ENCODE measurements at places on chromosomes 4 and X.
A peak's percentile ranks its signal among the peaks of the same experiment; 100 is the strongest.

DNA sequence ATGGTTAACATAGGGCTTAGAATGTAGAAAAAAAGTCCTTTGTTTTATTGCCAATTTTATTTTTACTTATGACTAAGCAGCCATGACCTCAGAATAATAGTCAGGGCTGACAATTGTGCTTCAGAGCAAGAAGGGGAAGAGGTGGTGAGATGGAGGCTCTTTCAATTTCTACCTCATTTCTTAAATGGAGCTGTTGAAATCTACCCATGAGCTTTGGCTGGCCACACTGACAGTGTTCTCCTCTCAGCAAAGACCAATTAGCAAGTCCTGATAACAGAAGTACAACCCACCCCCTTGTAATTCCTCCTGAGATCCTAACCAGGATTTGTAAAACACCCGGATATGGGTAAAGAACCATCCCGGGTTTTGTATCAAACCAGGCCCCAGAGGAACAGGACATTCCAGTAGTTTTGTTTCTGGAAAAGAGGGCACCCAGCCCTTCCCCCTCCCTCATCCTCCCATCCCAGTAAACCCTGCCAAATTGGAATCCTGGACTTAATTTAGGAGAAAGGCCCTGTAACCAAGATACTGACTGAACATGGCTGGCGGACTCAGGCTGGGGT is at the start of gene HEPH:
Gene HEPH, plus strand, starts transcription at position 399 of the 563 bp plus-strand sequence. CDS start 6,324 bp downstream, outside the sequence.
- no peak within 1 kb of the TSS for H3K4me3 ChIP-seq
- H3K27me3 ChIP-seq = no peaks in the 10 kb centered on the region
- H3K4me1 ChIP-seq = no peaks in the 10 kb centered on the region

DNA sequence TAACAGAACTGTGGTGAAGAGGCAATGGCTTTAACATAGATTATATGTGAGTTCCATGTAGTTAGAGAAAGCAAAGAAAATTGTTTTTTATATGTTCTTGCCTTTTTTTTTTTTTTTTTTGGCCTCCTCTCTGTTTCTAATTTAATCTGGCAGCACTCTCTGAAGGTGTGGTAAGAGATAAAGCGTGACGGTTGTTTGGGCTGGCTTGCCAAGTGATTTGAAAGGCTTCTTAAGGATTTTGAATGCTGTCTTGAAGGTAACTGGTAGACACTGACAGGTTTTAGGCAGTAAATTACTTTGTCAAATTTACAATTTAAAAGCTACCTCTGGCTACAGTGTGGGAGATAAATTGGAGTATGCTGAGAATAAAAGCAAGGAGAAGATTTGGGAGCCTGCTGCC is 269.3 kb upstream of the HS3ST1 start:
- no peaks in the 10 kb centered on the region for H3K36me3 ChIP-seq
- DNase-seq = no peak

DNA sequence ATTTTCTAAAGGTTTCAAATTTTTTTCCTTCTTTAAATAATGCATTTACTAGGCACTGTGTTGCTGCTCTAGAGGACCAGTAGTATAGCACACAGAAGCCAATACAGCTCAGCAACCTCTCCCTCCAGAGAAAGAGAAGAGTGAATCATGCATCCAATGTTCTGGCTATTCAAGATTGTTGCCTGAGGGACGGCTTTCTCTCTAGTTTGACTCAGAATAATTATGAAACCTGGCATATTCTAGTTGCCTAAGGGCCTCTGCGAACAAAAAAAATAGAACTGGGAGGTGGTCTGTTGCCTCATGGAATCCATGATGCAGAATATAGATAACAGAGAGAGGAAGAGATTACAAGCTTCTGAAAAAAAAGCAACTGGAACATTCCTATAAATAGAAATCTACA is 1233.3 kb upstream of the PABPC4L start:
- no peaks in the 10 kb centered on the region for H3K27me3 ChIP-seq
- H3K36me3 ChIP-seq = no peaks in the 10 kb centered on the region

DNA sequence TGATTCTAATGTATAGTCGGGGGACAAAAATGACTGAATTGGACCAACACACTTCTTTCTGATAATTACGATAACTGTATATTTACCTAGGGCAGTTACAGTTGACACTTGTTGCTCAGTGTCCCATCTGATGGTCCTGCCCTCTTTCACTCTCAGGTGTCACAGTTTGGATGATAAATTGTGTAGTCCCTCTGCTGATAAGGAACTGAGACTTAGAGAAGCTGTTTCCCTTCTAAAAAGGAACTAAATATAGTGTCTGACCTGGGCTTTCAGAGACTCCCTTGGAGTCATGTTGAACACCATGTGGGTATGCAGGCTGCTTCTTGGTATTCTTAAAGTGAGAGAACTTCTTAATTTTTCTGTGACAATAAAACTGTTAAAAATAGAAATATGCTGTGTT is 23.7 kb upstream of the PNPLA4 start:
- no peaks in the 10 kb centered on the region for H3K36me3 ChIP-seq
- H3K4me1 ChIP-seq = no peaks in the 10 kb centered on the region
- H3K27me3 ChIP-seq = no peaks in the 10 kb centered on the region

GRCh38 chrX:17605676-17606075 is 131.6 kb upstream of the SCML1 start:
- H3K27ac ChIP-seq = no peak overlapping the region
- no peaks in the 10 kb centered on the region for H3K4me1 ChIP-seq
- peaks cover 10% of the 10 kb centered on the region for H3K27me3 ChIP-seq
- DNase-seq = no peak

DNA sequence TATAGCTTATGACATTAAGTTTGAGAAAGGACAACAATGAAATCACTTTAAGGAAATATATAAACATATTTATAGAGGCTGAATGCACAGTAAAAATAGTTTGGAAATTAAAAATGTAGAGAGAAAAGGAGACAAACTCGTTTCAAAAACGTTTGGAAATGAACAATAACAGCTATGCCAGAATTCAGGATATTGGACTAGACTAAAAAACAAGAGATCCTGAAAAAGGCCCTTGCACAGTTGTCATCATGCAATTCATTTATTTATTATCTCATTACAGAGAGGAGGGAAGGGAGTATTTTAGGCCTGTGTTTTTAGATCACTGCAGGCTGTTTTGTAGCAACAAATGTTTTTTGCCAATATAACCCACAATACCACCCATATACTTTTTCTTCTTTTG is 527.2 kb downstream of the ADGRL3 start:
- H3K4me1 ChIP-seq = no peaks in the 10 kb centered on the region
- no peak overlapping the region for H3K4me3 ChIP-seq

DNA sequence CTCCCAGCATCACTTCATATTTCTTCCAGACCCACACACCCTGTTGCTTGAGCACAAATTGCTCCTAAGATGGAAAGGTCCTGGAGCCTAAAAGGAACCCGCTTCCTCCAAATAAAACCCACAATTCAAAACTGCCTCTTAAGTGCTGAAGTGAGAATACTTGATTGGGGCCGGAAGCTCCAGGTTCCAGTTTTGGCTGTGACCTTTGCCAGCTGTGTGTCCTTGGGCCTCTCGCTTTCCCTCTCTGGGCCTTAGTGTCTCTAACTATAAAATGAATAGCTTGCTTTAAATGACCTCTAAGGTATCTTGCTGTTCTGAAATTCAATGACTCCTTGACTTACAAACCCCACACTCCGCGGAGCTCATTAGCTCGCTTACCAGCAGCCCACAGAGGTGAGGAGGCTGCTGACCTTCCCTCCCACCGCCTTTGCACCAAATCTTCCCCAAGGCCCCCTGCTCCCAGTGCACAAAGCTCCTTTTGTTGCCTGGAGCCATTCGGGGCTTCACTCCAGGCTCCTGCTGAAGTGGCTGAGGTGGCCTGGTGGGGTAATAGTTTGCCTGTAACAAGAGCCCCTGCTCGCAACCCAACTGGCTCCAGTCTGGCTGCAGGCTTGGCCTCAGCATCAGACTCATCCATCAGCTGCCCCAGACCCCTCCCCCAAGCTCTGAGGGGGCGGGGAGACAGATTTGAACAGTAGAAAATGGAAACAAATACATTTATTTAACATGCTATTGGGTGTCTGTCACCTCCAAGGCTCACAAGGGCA is 21.8 kb downstream of the STARD8 start:
- no peaks in the 10 kb centered on the region for H3K36me3 ChIP-seq
- no peak overlapping the region for H3K27ac ChIP-seq
- peaks cover 1% of the 10 kb centered on the region for H3K27me3 ChIP-seq
- H3K4me3 ChIP-seq = no peak overlapping the region

GRCh38 chr4:76607266-76607799 is 172.3 kb downstream of the SHROOM3 start:
- H3K4me3 ChIP-seq = no peak overlapping the region
- no peak overlapping the region for H3K27ac ChIP-seq
- peaks cover 18% of the 10 kb centered on the region for H3K27me3 ChIP-seq

- H3K27ac ChIP-seq = peak overlapping the region; percentile 11
- H3K4me3 ChIP-seq = no peak overlapping the region
- DNase-seq = no peak
- no peaks in the 10 kb centered on the region for H3K27me3 ChIP-seq
Measured at GRCh38 chr4:67608027-67608426, 49.5 kb downstream of the STAP1 start.

- peak overlapping the region; percentile 79 for H3K27ac ChIP-seq
- H3K4me1 ChIP-seq = peaks cover 34% of the 10 kb centered on the region
- H3K4me3 ChIP-seq = peak overlapping the region; percentile 91
- peak; percentile 70 for DNase-seq
- H3K36me3 ChIP-seq = no peaks in the 10 kb centered on the region
Measured at GRCh38 chr4:140150886-140151698, 2.9 kb downstream of the MAML3 start.

DNA sequence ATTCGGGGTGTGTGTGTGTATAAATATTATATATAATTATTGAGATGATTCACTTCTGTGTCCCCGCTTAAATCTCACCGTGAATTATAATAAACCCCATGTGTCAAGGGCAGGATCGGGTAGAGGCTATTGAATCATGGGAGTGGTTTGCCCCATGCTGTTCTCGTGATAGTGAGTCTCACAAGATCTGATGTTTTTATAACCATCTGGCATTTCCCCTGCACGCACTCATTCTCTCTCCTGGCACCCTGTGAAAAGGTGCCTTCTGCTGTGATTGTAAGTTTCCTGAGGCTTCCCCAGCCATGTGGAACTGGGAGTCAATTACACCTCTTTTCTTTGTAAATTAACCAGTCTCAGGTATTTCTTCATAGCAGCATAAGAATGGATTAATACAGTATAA is 851.4 kb upstream of the AGA start:
- no peak overlapping the region for H3K27ac ChIP-seq
- H3K4me3 ChIP-seq = no peak overlapping the region
- DNase-seq = no peak
- no peaks in the 10 kb centered on the region for H3K36me3 ChIP-seq
- H3K4me1 ChIP-seq = no peaks in the 10 kb centered on the region
- no peaks in the 10 kb centered on the region for H3K27me3 ChIP-seq

GRCh38 chr4:150577796-150578195 is 4.2 kb upstream of the MAB21L2 start:
- H3K4me3 ChIP-seq = no peak overlapping the region
- H3K36me3 ChIP-seq = peaks cover 25% of the 10 kb centered on the region
- no peak overlapping the region for H3K27ac ChIP-seq
- no peak for DNase-seq
- no peaks in the 10 kb centered on the region for H3K27me3 ChIP-seq

DNA sequence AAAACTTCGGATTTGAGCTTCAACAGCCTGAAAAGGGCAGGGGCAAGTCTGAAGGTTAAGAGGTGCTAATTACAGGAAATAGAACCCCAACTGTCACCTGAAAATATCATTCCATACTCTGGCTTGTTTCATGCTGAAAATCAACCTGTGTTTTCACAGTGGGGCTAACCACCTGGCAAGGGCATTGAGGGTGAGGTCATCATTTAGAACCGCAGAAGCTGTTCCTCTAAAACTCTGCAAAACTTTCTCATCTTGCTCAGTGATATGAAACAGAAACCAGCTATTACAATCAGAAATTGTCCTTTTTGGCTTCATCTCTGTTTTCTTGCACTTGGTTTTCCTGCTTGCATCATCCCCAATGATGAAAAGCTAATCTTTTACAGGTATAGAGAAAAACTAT is 247.6 kb downstream of the DCLK2 start:
- DNase-seq = no peak
- H3K27ac ChIP-seq = no peak overlapping the region
- H3K4me1 ChIP-seq = peaks cover 2% of the 10 kb centered on the region
- no peak overlapping the region for H3K4me3 ChIP-seq
- peaks cover 10% of the 10 kb centered on the region for H3K36me3 ChIP-seq

DNA sequence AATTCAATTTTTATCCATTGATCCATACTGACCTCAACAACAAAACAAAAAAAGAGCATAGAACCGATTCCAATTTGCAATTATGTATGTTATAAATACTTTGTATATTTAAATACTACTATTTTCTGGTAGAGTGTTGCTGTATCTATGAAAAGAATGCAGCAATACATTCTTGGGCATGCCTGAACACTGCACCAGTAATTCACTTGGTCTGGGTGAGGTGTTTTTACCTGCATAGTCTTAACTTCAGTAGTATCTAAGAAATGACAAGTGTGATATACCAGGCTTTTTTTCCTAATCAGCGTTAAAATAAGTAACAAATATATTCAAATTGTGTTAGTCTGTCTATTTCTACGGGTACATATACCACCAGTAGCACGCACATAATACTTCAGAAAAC is 120.2 kb downstream of the KLHL13 start:
- DNase-seq = no peak
- no peak overlapping the region for H3K4me3 ChIP-seq
- no peaks in the 10 kb centered on the region for H3K36me3 ChIP-seq
- no peak overlapping the region for H3K27ac ChIP-seq
- no peaks in the 10 kb centered on the region for H3K4me1 ChIP-seq
- no peaks in the 10 kb centered on the region for H3K27me3 ChIP-seq

DNA sequence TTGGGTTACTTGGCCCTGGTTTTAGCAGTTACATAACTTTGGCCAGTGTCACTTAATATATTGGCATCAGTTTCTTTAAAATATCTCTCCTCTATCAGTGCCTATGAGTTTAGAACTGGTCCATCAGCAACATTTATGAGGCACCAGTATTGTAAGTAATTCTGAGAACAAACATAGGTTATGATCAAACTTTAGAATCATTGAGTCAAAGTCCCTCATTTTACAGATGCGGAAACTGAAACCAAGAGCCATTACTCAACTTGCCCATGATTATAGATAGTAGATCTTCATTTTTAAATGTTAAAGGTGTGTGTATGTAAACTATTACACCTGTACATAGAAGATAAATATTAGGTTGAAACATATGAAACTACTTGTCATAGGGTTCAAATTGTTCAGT is 4.5 kb downstream of the NIPAL1 start:
- H3K4me1 ChIP-seq = peaks cover 14% of the 10 kb centered on the region
- no peaks in the 10 kb centered on the region for H3K36me3 ChIP-seq
- no peak overlapping the region for H3K4me3 ChIP-seq
- DNase-seq = no peak
- peaks cover 49% of the 10 kb centered on the region for H3K27me3 ChIP-seq

DNA sequence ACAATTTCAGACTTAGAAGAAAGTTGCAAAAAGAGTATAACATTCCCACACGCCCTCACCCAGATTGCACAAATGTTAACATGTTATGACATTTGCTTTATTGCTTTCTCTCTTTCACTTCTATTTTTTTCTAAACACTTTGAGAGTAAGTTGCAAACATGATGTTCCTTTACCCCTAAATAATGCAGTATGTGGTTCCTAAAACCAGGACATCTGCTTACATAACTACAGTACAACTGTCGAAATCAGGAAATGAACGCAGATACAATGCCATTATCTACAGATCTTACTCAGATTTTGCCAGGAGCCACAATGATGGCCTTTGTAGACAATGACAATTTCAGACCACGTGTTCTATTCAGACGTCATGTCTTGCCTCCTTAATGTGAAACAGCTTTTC is 22.4 kb downstream of the SH3TC1 start:
- no peak for DNase-seq
- H3K27me3 ChIP-seq = no peaks in the 10 kb centered on the region
- peak overlapping the region; percentile 3 for H3K27ac ChIP-seq
- no peak overlapping the region for H3K4me3 ChIP-seq

All from activated T-helper 2 cell treated with anti-CD3 and anti-CD28 coated beads, Interferon-gamma antibody, Interleukin-2, Interleukin-4, amounts not matched to agents 10 μg/mL and 5 μg/mL and 100 μg/mL, durations not matched to agents 14 hours and 24 hours and 36 hours (primary cell).